ENCODE measurements at places on chromosomes 3 and 15.
A peak's percentile ranks its signal among the peaks of the same experiment; 100 is the strongest.

DNA sequence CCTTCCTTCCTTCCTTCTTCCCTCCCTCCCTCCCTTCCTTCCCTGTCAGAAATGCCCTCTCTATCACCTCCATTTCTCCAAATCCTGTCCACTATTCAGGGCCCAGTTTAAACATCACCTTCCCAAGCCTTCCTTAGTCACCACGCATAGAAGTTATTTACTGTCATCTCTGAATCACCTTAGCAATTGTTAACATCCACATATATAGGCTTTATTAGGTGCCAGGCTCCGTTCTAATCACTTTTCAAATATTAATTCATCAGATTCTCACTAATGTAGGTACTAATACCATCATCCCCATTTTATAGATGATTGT, 1.1 kb upstream of the MAGEF1 start:
- no peak for DNase-seq

- DNase-seq = no peak
Observed at GRCh38 chr3:46129588-46130272, 78.4 kb downstream of the CCR1 start.

- DNase-seq = no peak
Observed at GRCh38 chr3:32442766-32443165, 51.1 kb downstream of the CMTM7 start.

- DNase-seq = no peak
Observed at GRCh38 chr3:146813496-146813895, 208.3 kb upstream of the PLSCR5 start.

DNA sequence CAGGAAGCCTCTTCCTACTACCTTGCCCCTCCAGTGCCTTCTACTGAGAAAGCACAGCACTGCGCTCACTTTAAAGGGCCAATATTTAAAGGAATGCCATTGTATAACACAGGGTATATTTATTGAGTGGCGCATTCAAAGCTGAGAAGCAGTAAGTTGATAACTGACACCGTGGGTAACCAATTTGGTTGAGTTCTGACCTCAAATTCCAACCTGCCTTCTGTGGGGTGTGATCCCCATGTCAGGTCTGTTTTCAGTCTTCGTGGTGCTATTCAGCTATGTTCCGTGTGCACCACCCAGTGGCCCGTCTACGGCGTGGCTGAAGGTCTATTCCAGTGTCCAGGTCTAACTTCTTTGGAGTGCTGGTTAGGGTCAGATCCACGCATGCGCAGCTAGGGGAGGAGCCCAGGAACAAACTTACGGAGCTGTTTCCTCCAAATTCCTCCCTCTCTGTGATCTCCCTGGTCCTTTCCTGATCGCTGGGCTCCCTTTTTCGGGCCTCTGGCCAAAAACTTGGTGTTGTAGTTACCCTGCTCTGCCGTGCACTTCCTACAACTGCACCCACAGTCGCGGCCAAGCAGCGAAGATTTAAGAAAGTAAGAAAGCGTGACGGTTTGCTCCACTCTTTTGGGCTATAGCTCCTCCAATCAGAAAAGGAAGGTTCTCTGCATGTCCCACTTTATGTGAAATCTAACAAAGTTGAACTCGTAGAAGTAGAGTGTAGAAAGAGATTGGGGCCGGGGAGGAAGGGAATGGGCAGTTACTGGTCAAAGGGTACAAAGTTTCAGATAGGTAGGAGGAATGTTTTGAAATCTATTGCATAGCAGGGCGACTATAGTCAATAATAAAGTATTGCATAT, 7.7 kb downstream of the LRRC2 start:
- DNase-seq = peak; percentile 88

GRCh38 chr3:126056681-126057500, 27.0 kb downstream of the SLC41A3 start:
- DNase-seq = no peak

DNA sequence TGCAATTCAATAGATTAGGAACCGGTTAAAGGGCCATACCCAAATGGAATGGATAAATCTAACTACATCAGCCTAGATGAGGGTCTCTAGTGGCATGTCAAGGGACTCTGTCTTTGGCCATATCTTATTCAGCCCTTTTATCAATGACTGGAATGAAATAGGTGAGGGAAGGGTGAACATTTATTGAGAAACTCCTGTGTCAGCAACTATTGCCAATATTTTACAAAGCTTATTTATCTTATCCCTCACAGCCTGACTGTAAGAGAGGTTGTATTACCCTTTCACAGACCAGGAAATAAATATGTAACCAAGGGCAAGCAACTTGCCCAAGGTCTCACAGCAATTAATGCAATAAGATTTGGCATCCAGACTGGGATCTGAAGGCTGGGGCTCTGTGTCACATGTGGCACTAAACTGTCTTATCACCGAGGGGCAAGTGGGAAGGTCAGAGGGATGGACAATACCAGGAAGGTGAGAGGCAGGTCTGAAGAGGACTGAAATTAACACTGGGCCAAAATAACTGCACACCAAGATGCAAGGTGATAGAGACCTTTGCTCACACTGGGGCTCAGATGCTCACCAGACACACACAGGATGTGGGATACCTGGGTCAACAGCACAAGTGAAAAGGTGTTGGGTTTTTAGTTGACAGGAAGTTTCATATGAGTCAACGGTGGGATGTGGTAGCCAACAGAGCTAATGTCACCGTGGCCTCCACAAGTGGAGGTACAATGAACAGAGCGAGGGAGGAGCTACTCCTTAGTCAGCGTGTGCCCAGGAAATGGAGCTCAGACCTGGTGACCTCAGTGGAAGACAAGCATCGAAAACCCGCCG, 261.3 kb downstream of the RPLP1 start:
- DNase-seq = no peak

- peak; percentile 59 for DNase-seq
Observed at GRCh38 chr3:38458796-38459498, 5.3 kb downstream of the ACVR2B start.

- peak; percentile 23 for DNase-seq
Observed at GRCh38 chr3:135503760-135504686, 461.5 kb upstream of the PPP2R3A start.

DNA sequence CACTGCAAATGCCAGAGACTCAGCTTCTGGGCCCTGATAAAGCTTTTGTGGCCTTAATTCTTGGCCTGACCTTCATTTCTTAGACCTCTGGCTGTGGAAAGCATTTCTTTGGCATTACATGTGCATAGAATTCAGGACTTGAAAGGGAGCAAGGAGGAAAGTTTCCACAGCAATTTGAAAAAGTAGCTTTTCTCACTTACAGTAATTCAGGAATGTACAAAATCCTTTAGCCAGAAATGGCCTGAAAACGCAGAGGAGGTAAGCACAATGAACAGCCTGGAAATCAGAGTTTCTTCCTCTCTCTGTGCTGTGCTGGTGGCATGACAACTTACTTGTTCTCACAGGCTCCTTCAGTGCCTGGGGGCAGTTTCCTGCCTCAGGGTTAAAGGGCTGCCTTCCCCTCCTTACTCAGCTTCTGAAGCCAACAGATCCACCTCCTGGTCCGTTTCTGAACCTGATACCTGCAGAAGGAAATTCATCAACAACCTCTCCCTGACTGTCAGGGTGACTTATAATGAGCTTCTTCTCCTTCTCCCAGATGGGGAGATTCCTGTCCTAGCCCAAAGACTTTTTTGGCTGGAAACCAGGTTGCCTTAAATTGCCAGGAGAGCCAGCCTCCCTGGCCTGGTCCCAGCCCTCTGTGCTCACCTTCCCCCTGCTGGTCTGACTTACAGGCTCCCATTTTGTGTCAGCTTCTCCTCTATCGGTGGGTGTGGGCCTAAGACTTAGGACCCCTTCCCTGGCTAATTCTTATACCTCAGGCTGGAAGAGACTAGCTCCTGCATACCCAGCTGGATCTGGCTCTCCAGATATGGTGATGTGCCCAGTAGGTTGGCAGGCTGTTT, 102.3 kb downstream of the MYRIP start:
- peak; percentile 26 for DNase-seq

- no peak for DNase-seq
Observed at GRCh38 chr3:188573956-188574355, 420.0 kb downstream of the LPP start.

DNA sequence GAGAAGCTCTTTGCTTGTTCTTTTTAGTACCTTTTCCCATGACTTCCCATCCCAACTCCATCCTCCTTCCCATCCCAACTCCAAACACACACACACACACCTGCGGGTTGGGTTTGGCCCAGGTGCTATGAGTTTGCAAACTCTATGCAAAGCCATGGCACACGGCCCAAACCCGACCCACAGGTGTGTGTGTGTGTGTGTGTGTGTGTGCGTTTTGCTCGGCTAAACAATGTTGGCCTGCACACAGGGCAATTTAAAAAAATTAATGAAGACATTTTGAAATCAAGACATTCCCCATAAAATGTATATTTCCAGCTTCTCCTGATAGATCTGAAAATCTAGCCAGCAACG, 103.7 kb upstream of the TLE3 start:
- peak; percentile 6 for DNase-seq

DNA sequence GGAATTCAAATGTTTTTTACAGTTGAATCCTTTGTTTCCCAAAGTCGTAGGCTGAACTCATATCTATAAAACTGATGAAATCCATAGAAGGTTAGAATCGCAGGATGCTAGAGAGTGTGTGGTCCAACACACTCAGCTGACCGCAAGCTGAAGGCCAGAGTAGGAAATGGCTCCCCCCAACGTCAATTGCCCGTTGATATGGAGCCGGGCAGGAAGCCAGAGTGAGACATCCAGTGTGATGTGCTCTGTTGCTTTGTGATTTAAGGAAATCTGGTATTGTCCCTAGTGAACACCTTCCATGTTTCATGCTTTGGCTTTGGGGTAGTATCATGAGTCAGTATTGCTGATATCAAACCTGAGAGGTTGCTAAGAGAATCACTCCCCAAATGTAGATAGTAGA, 5.8 kb upstream of the MEX3B start:
- DNase-seq = no peak

GRCh38 chr3:124558991-124559845, 171.0 kb upstream of the UMPS start:
- peak; percentile 48 for DNase-seq

DNA sequence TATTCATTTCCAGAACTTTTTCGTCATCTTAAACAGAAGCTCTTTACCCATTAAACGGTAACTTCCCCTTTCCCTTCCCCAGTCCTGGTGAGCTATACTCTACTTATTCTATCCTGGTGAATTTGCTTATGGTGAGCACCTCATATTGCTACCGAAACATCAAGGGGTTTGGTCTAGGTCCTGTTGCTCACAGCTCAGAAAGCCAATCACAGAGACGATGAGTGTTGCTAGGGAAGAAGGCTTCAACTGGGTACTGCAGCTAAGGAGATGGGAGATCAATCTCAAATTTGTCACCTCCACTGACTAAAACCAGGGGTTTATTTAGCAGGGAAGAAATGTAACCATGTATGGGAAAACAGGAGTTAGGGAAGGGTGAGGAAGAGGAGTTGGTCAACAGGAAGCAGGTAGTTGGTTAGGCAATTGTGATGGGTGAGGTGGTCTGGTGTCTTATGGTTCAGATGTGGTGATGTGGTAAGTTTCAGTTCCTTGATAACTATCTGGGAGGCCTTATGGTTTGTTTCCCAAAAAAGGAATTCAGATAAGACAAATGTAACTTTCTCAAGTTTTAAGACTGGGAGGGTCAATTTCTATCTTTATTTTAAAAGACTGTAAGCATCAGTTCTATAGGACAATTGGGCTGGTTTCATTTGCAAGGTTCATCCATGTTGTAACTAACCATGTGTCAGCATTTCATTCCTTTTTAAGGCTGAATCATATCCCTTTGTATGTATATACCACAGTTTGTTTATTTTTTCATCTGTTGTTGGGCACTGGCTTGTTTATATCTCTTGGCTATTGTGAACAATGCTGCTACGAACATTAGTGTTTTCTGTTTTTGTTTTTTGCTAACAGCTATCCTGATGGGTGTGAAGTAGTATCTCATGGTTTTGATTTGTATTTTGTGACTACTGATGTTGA, 24.3 kb downstream of the ARHGAP11B start:
- DNase-seq = no peak

DNA sequence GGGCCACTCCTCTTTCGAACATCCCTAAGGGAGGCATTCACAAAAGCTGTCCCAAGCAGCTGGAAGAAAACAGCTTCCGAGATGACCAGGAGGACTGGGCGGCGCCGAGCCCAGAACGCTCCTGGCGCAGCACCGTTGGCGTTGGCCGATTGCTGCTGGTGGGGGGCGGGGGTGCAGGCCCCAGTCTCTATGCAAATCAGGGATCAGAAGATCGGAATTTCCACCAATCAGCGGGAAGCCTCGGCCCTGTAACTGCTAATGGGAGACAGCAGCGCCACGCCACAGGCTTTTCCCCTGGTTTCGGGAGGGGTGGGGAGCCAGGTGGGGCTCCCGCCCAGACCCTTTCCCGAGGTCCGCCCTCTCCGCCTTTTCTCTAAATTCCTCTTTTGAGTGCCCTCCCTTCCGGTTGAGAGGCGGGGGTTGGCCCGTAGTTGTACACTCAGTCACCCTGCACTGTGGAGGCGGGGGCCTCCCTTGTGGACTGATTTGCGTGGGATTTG, 27.0 kb downstream of the HMCES start:
- DNase-seq = no peak

- DNase-seq = no peak
Observed at GRCh38 chr3:43183456-43183855, 77.6 kb upstream of the POMGNT2 start.

DNA sequence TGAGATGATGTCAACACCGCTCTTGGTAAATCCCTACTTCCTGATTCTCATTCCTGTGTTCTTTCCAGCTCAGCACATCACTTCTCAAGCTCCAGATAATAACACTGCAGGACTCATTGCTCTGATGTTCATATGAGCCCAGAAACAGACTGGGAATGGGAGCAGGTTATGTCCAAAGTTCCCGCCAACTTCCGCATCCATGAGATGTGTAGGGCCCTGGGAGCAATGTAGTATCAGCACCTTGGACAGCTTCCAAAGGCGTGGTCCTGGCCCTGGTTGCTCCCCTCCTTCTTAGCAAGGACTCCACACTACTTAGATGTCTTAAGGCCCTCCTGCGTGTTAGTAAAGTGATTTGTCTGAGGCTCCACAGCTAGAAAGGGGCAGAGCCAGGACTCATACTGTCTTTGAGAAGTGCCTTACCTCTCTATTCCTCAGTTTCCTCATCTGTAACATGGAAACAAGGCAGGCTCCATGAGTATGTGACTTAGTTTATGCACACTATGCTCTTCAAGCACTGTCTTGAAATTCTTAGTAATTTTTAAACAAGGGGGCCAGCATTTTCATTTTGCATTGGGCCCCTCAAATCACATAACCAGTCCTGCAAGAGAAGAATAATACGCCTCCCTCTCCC, 27.9 kb upstream of the SLC6A1 start:
- DNase-seq = no peak

GRCh38 chr3:37111199-37111598, 63.2 kb downstream of the LRRFIP2 start:
- no peak for DNase-seq

GRCh38 chr15:39530480-39531342, 50.2 kb upstream of the THBS1 start:
- peak; percentile 85 for DNase-seq

GRCh38 chr3:135311699-135312098, 516.6 kb downstream of the EPHB1 start:
- no peak for DNase-seq

- DNase-seq = peak; percentile 79
Observed at GRCh38 chr3:161607056-161607455, 110.4 kb downstream of the OTOL1 start.

All from LNCaP clone FGC (cell line).